ENCODE measurements at places on chromosomes 13 and 19.

- DNase-seq = no peak
Observed at GRCh38 chr13:92179223-92179622, 780.8 kb downstream of the GPC5 start.

GRCh38 chr19:11617180-11618062 lies 20.1 kb downstream of the ZNF627 start:
- no peak for DNase-seq

GRCh38 chr13:74675182-74675581 lies 541.0 kb upstream of the KLF12 start:
- DNase-seq = no peak

GRCh38 chr13:112968910-112969691 lies at the start of gene MCF2L:
TSS of gene MCF2L (plus strand) at chr13:112969214. CDS start at chr13:112969380, 166 bp downstream.
- DNase-seq = peak; percentile 79

GRCh38 chr19:23543351-23543750 lies 143.7 kb downstream of the ZNF675 start:
- DNase-seq = no peak

GRCh38 chr19:2618611-2619010 lies 83.9 kb downstream of the GNG7 start:
- peak; percentile 85 for DNase-seq

GRCh38 chr13:89490661-89491060 lies 1819.5 kb downstream of the SLITRK5 start:
- no peak for DNase-seq

DNA sequence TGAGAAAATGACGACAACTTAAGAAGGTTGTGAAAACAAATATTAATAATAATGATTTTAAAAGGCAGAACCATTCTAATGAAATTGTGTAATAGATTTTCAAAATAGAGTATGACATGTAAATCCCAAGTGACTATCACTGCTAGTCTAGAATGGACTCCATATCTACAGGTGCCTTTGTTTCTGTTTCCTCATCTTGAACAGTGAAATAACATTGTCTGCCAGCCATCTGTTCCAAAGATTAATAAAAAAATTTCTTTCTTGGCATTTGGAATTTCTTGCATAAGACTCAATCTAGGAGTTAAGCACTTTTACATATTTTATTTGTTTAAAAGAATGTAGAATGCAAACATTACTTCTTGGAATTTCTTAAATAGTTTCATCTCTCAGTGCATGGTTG lies 520.1 kb upstream of the ARGLU1 start:
- no peak for DNase-seq

- no peak for DNase-seq
Observed at GRCh38 chr13:94431987-94432386, 47.5 kb downstream of the DCT start.

- DNase-seq = no peak
Observed at GRCh38 chr19:18346091-18346490, 5.7 kb downstream of the PGPEP1 start.

- no peak for DNase-seq
Observed at GRCh38 chr19:38412961-38413360, 10.1 kb downstream of the FAM98C start.

GRCh38 chr13:33644581-33645543 lies 173.1 kb upstream of the RFC3 start:
- DNase-seq = no peak

DNA sequence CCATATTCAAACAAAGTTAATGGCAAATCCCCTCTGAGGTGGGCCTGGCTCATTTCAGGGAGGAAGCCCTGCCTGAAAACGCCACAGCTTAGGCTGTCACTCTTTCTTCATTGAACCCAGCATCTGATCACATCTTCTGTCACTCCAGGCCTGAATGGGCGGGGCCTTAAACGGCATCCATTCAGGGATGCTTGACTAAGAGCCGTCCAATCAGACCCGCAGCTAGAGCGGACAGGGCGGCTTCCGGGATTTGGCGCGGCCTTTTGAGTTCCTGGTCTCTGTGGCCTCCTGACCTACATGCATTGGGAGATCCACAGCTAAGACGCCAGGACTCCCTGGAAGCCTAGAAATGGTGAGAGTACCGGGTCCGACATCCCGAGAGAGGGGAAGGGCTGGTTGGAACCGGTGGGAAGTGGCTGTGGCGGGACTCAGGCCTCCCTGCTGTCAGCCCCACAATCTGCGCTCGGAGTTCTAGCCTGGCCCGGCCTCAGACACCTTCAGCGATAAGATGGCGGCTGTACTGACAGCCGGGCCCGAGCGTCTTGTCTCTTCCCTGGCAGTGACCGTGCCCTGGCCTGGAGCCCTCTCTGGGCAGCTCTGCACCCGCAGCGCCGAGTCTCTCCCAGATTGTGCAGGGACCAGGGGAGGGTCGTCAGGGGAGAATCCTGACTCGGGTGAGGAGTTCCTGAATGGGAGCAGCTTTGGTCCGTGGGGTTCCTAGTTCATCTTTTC lies at the start of gene ZNF723:
Gene ZNF723 (plus strand): TSS at position 261 of the 732 bp plus-strand sequence. CDS start 89 bp downstream, at position 350.
- no peak for DNase-seq

GRCh38 chr13:42474954-42475353 lies 99.0 kb upstream of the TNFSF11 start:
- no peak for DNase-seq

- DNase-seq = no peak
Observed at GRCh38 chr13:73158851-73159250, 100.0 kb downstream of the KLF5 start.

DNA sequence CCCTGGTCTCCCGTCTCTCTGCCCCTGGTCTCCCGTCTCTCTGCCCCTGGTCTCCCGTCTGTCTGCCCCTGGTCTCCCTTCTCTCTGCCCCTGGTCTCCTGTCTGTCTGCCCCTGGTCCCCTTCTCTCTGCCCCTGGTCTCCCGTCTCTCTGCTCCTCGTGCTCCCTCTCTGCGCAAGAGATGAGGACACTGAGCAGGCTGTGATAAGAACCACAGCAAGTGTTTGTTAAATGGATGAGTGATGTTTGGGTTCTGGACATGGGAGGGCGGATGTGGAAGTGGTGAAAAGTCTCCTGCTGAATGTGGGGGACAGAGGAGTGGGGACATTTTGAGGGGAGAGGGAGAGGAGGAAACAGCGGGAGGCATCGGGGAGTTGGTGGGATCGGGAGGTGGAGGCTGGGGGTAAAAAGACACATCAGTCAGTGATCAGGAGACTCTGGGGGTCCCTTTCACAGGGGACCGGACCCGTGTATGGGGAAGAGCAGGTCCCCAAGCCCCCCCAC lies 8.0 kb downstream of the NPAS1 start:
- DNase-seq = no peak

GRCh38 chr13:48492096-48492440 lies 40.8 kb downstream of the RCBTB2 start:
- no peak for DNase-seq

DNA sequence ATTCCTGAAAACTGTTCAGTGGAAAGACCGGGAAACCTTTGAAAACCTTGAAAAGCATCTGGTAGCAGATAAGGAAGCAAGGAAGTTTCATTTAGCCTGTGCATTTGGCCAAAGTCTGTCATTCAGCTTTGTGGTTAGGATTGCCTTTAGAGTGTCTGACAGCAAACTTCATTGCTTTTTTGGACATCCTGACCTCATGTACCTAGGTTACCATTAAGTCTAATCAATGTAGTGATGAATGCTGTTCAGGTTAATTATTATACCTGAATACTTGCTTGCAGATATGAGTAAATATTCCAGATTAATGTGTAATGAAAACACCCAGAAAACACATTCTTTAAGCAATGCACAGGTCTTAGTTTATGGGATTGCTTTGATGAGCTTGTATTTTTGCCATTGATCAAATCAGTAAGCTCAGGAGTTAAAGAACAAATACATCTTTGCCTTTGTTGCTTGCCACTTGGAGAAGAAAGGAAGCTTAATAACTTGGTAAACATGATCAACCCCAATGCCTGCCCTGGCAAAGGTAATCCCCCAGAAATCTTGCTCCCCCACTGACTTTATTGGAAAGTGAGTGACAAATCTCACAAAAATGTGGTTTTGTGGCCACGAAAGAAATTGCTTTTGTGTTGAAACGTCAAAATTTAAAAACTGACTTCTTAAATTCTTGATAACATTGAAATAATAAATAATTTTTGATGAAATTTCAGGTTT lies 87.4 kb downstream of the SLC15A1 start:
- DNase-seq = no peak

- peak; percentile 34 for DNase-seq
Observed at GRCh38 chr13:31053091-31053490, 108.6 kb downstream of the HSPH1 start.

GRCh38 chr13:71395053-71395452 lies 472.0 kb downstream of the DACH1 start:
- no peak for DNase-seq

- DNase-seq = no peak
Observed at GRCh38 chr13:94646904-94647303, 45.2 kb downstream of the GPR180 start.

- DNase-seq = no peak
Observed at GRCh38 chr19:41373993-41374392, 2.3 kb upstream of the TMEM91 start.

- DNase-seq = no peak
Observed at GRCh38 chr13:83162493-83162892, 719.8 kb downstream of the SLITRK1 start.

GRCh38 chr13:40272776-40273139 lies 393.7 kb downstream of the FOXO1 start:
- no peak for DNase-seq

- DNase-seq = no peak
Observed at GRCh38 chr19:49116544-49116943, 2.4 kb downstream of the LIN7B start.

DNA sequence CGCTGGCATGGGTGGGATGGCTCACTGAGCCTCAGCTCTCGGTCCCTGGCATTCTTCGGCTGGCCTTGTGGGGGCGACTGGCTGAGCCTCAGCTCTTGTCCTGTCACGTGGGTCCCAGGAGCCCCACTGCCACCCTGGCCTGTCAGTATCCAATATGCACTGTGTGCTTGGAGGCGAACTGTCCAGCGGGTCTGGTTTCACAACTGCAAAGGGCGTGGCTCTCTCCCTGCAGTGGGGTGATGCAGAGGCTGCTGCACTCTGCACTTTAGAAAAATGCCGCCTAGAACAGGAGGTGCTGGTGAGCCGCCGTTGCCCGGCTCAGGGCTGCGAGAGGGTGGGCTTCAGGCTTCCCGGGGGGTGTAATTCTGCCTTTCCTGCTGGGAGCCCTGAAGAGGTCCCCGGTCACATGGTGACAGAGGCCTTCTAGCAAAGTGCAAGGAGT lies 17.0 kb upstream of the TMEM255B start:
- DNase-seq = no peak

DNA sequence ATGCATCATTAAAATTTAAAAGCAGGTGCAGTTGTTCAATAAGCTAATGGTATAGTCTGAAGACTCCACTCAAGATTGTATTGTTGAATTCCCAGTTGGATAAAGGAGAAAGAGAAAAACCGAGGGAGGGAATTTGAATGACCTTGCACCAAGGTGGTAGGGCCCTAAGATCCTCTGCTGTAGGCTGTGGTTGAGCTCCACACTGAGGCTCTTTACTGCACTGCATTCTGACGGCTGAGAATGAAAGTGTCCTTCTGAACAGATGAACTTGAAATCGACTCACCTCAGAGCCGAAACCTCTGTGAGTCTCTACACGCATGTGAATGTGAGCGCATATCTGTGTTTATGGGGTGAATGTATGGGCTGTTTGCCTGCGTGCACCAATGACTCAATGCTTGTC lies 388.9 kb upstream of the DACH1 start:
- no peak for DNase-seq

GRCh38 chr13:39224671-39225240 lies 186.5 kb downstream of the NHLRC3 start:
- DNase-seq = no peak

DNA sequence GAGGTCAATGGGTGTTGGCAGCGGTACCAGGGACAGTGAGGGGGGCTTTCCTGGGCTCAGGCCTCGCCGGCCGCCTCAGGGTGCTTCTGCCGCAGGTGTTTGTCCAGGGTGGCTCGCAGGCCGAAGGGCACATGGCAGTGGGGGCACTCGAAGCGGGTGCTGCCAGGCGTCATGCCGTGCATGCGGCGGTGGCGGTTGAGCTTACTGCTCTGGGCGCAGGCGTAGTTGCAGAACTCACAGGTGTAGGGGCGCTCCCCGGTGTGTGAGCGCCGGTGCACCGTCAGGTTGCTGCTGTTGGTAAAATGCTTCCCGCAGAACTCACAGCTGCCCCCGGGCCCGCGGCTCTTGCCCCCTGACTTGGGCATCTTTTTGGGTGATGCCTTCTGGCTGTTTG lies 4.7 kb downstream of the ZNF296 start:
- no peak for DNase-seq

DNA sequence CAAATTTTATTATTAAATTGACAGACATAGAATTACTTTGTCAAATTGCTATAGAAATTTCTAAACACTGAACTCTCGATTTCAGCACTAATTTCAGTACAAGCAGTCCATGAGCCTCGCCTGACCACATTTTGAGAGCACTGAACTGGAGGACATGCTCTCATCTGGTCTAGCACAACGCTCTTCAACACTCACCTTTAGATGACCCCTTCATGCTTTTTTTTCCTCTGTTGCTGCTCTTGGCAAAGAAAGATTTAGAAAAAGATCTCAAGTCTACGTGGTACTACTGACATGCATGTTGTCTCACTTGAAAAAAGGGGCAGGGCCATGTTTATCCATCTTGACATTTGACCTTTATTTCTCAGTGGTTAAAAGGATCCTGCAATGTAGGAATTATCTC lies 981.5 kb downstream of the DIAPH3 start:
- no peak for DNase-seq

DNA sequence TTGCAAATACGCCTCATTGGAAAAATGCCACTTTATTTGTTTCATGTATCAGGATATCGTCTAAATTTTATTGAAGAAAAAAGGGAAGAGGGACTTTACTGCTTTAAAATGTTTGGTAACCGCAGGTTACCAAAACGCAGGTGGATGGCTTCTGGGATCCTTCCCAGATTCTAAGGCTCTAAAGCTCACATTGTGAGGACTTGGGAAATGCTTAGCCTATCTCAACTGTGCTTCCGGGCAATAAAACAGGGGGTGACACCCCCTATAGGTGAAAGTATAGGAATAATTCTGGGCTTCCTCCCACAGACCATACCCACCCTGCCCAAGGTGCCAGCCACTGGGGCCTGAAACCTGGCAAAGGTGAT lies 73.2 kb upstream of the IPO5 start:
- DNase-seq = no peak

DNA sequence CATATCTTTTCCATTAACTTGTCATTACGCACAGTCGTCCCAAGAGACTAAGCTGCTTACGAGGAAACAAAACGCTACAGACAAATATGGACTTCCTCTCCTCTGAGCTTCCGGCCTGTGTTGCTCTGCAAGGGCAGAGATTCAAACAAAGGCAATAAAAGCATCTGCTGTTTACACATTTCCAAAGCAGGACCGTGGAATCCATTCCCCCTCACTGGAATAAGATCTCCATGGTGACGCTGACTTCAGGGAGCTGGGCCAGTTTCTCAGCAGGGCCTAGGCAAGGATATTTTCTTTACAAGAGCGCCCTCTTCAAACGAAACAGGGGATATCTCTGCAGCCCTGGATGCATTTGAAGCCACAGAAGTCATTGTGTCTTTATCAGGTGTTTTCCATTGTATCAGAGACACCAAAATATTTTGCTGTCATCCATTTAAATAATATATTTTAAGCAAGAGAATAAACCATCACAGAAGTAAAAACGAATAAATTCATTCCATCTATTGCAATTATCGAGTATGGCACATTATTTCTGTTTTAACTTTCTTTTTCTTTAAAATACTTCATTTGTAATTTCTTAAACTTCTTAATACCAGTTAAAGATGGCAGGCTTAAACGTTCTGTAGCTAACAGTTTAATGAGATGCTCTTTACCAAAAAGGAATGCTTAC lies 177.5 kb downstream of the DCLK1 start:
- no peak for DNase-seq

- no peak for DNase-seq
Observed at GRCh38 chr19:10191347-10191746, 3.4 kb downstream of the DNMT1 start.

Data from activated CD8-positive, alpha-beta memory T cell treated with anti-CD3 and anti-CD28 coated beads, Interleukin-2, amount 50 U/mL, for 48 hours (primary cell).